ENCODE measurements at places on chromosomes 16 and 17.
A peak's percentile ranks its signal among the peaks of the same experiment; 100 is the strongest.

DNA sequence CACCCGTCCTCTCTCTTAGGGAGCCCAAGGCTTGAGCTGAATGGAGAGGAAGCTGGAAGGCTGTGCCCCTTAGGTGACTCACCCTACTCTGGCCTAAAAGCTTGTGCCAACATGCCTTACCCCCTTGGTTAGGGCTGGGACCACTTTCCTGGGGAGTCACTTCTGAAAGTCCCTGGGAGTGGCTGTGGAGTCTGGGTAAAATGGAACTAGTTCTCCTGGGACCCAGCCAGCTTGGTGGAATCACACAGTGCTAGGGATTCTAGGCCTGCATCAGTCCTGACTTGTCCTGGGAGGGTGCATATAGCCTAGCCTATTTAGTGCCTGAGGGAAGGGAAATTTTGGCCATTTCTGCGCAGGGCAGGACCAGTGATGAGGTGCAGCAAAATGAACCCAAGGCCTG is 10.5 kb downstream of the MMP28 start:
- no peak for DNase-seq

DNA sequence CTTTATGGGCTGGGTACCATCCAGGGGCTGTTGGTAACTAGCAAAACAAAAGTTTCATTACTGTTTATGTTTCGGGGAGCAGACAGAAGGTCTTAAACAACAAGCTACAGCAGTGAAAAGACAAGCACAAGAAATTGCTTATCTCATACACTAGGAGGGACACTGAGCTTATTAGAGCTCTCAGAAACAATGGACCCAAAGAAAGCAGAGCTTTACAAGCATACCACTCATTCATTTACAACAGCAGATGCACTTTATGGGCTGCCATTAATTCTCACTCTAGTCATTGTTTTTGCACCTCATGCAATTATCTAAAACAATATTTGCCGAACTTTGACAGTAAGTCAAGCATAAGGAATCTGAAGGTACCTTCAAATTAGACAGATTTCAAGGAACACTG is 10.0 kb downstream of the KRT16 start:
- no peak for DNase-seq

GRCh38 chr16:73233329-73233765 is 185.4 kb upstream of the ZFHX3 start:
- no peak for DNase-seq

DNA sequence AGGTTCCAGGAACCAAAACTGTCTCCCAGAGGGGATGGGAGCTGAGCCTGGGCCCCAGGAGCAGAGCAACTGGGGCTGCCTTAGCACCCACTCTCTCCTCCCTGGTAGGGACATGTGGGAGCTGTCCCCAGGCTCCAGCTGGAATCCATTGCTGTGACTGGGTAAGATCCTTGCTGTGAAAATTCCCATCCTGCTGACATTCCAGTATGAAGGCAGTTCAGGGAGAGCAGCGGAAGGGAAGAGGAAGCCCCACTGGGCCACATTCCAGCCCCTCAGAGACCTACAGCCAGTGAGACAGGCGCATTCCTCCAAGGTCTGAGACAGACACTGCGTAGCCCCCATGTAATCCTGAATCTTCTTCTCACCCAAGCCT is 24.2 kb downstream of the MYO18A start:
- DNase-seq = no peak

- DNase-seq = no peak
Observed at GRCh38 chr16:58047557-58048348, 22.2 kb downstream of the MMP15 start.

GRCh38 chr17:50906443-50906842 is 40.3 kb upstream of the TOB1 start:
- DNase-seq = no peak

- no peak for DNase-seq
Observed at GRCh38 chr17:63692195-63692816, 7.6 kb downstream of the LIMD2 start.

DNA sequence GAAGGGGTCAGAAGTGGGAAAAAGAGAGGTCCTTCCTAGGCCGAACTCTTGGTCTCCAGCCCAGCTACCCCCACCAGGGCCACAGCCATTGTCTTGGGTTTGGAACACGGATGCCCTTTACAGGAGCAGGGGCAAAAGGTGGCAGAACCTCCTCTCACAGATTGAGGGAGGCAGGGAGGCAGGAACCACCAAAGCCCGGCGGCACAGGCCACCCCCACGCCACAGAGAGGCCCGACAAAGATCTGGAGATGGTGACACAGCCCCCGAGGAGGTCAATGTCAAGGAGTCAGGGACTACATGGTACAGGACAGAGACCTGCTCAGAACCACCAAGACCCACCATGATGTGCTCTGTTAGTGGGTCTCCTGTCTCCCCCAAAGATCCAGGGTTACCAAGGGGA is 44.4 kb upstream of the DLX4 start:
- DNase-seq = no peak

DNA sequence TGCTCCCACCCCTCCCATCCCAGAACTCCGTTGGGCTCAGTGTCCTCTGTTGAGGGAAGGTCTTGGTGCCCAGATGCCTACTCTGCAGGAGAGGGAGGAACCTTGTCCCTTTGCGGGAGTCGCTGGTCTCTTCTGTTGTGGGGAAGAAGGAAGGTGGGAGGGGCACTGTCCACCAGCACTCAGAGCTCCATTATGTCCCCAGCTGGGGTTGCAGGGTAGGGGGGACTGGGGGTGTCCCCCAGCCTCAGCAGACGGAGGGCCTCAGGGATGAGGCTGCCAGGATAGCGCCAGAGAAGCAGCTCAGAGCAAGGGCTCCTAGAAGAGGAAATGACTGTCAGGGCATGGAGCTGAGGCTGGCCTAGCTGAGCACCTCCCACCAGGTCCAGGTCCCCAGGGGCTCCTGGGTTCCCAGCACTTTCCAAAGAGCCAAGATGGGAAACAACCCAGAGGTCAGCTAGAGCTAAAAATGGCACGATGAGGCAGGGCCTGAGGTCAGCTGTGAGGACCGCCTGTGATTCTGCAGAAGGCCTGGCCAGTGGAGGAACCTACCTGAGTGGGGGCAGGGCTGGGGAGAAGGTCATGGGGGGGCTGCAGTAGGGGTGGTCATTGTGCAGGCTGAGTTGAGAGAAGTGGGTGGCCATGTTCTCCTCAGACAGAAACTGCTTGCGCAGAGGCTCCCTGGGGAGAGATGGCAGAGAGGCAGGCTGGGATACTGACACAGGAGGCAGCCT is 893 bp downstream of the HCFC1R1 start:
- peak; percentile 50 for DNase-seq
